ENCODE measurements at places on chromosomes 3 and 15. TPM values are rescaled to one million over a fixed set of nuclear protein-coding genes. Genes with fewer than 3 reads are reported as not detected.

GRCh38 chr15:43527016-43527801, 9.8 kb downstream of the MAP1A start:
- DNase-seq, result no peak
- H3K27me3 ChIP-seq, result no peaks in the 10 kb centered on the region
- H3K4me1 ChIP-seq, result peaks cover 6% of the 10 kb centered on the region
- H3K27ac ChIP-seq, result no peak overlapping the region
- no peak overlapping the region for H3K4me3 ChIP-seq
- H3K36me3 ChIP-seq, result no peaks in the 10 kb centered on the region

DNA sequence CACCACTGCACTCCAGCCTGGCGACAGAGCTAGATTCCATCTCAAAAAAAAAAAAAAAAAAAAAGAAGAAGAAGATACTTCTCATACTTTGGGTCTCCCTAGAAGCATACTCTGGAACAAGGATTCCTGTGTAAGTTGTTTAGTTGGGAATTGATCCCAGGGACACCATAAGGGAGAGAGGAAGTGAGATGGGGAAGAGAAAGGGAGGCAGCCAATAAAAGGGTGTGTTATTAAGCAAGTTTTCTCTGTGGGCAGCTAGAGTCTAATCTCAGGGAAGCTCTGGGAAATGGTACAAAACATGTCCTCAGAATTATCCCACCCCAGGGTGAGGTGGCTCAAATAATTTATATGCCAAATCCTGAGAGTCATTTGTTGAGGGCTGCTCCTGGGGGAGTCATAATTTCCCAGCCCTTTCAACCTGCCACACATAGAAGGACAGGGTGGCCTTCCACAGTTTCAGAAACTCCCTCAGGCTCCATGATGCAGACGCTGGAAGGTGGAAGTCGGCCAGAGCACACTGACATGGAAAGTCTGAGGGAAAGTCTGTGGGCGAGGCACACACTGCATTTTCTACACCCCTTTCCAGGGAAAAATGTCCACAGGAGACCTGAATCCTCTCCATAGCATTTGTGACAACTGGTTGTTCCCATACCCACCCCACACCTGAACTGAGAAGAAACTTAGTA, 86.4 kb upstream of the SLC4A7 start:
- DNase-seq, result no peak
- no peak overlapping the region for H3K27ac ChIP-seq
- H3K27me3 ChIP-seq, result no peaks in the 10 kb centered on the region
- no peaks in the 10 kb centered on the region for H3K36me3 ChIP-seq
- H3K4me3 ChIP-seq, result no peak overlapping the region

- H3K36me3 ChIP-seq, result peaks cover 72% of the 10 kb centered on the region
- H3K4me3 ChIP-seq, result no peak overlapping the region
- no peak for DNase-seq
Measured at GRCh38 chr15:70048578-70049514, 48.9 kb downstream of the TLE3 start.

DNA sequence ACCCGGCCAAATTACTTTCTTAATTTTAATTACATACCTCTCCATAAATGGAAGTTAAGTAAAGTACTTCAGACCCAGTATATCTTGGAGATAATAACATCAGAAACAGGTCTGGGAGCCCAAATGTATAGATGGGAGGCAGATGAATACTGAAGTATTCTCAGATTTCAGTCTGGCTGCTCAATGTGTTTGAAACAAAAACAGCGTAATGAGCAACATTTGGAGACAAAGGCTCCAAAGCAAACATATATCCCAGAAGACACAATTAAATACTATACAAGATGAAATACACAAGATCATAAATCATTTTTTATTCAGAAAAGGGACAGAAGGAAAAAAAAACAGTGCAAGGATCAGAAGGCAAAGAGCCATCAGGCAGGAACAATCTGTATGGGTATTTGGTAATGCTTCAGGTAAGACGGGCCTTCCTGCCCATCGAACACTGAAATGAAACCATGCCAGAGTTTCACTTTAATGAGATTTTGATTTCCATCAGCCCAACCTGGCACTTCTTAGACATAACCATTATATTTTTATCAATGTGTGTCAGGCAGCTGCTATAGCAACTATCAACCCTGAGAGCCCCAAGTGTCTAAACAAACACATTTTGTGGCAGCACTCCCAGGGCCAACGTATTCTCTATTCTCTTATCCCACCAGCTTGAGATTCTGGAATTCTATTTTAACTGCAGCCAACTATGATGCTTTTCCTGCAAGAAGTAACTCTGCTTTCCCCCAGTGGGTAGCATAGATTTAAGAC, 210.8 kb downstream of the STT3B start:
- no peaks in the 10 kb centered on the region for H3K36me3 ChIP-seq
- no peaks in the 10 kb centered on the region for H3K4me1 ChIP-seq
- no peaks in the 10 kb centered on the region for H3K27me3 ChIP-seq
- H3K27ac ChIP-seq, result no peak overlapping the region

- no peak overlapping the region for H3K27ac ChIP-seq
- H3K4me1 ChIP-seq, result no peaks in the 10 kb centered on the region
- H3K4me3 ChIP-seq, result no peak overlapping the region
- no peak for DNase-seq
Measured at GRCh38 chr15:67700023-67700422, 125.3 kb upstream of the SKOR1 start.

ANKRD34C gene
- 0.01 TPM for polyA plus RNA-seq

TM4SF18 gene
- polyA plus RNA-seq, result 0.27 TPM

MGLL gene
- polyA plus RNA-seq, result 24.7 TPM

- no peaks in the 10 kb centered on the region for H3K4me1 ChIP-seq
- H3K27ac ChIP-seq, result no peak overlapping the region
- no peak for DNase-seq
- no peak overlapping the region for H3K4me3 ChIP-seq
- no peaks in the 10 kb centered on the region for H3K27me3 ChIP-seq
Measured at GRCh38 chr3:63124090-63124489, 154.0 kb upstream of the SYNPR start.

SYNM gene
- 2.9 TPM for polyA plus RNA-seq

DNA sequence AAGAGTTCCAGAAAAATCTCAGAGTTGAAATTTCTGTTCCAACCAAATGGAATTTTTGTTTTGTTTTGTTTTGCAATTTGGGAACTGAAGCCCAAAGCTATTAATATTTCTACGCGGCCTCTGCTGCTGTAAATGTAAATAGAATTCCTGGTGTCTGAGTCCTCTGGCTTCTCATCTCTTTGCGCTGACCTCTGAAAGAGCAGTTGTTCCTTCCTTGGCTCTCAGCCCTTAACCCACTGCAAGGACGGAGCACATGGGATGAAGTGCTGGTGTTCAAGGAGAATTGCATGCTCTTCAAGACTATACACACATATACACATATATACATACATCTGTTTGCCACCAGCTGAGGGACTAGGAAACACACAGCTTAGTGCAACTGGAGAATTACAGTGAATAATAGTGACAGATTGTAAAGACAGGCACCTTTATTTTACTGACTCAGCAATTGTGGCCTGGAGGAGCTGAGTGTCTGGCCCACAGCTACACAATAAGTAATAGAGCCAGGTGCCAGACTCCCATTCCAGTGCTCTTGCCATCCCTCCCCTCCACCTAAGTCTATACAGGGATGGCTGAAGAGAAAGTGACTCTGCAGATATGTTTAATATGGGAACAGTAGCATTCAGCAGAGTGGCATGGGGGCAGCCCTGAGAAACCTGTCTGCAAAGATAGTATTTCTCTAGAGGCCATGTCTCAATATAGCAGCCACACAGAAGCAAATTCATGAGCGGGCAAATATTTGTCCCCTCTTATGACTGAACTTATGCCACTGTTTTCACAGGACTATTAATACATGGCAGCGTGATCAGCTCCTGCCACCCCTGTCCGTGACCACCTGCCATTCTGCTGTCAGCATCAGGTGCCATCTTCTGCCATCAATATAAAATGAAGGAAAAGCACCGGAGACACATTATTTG, 42.3 kb downstream of the NEK10 start:
- DNase-seq, result no peak
- H3K4me1 ChIP-seq, result no peaks in the 10 kb centered on the region
- no peaks in the 10 kb centered on the region for H3K36me3 ChIP-seq
- H3K27me3 ChIP-seq, result no peaks in the 10 kb centered on the region

DNA sequence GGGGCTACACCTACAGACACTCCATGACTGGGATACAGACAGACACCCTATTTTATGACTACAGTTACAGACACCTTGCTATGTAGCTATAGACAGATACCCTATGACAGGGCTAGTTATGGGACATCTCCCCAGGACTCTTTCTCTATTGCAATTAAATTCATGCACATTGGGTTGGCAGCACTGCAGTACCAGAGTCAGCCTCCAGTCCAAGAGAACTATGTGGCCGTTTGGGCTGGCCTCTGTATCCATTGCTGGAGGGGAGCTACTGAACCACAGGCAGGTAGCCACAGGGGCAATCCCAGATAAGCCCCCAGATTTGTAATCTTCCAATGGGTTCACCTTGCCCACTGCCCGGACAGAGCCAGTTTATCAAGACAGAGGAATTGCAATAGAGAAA, 108.4 kb upstream of the SPATA16 start:
- no peaks in the 10 kb centered on the region for H3K27me3 ChIP-seq
- H3K36me3 ChIP-seq, result no peaks in the 10 kb centered on the region
- H3K4me1 ChIP-seq, result no peaks in the 10 kb centered on the region
- H3K27ac ChIP-seq, result no peak overlapping the region
- no peak for DNase-seq

DNA sequence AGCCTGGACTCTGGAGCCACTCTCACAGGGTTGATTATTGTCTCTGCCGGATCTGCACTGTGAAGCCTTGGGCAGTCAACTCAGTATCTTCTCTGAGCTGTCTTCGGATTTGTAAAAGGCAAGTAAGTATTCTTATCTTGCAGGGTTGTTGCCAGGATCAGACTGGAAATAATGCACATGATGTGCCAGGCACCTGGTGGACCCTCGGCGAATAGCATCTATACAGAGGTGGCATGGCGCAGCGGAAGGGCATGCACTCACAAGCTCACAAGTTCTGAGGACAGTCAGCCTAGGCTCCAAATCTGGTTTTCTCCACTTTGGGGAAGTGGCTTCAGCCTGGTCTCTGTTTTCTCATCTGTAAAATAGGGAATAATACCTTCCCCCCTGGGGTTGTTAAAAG, 113.9 kb downstream of the SRGAP3 start:
- no peaks in the 10 kb centered on the region for H3K36me3 ChIP-seq
- H3K27me3 ChIP-seq, result no peaks in the 10 kb centered on the region
- H3K27ac ChIP-seq, result no peak overlapping the region
- no peaks in the 10 kb centered on the region for H3K4me1 ChIP-seq
- no peak overlapping the region for H3K4me3 ChIP-seq

SNTN gene
- polyA plus RNA-seq, result not detected

HESX1 gene
- polyA plus RNA-seq, result 1.3 TPM

- H3K4me3 ChIP-seq, result no peak overlapping the region
- H3K36me3 ChIP-seq, result no peaks in the 10 kb centered on the region
- H3K4me1 ChIP-seq, result no peaks in the 10 kb centered on the region
- no peak overlapping the region for H3K27ac ChIP-seq
- peak; percentile 64 for DNase-seq
Measured at GRCh38 chr3:138479438-138479863, 45.0 kb downstream of the ESYT3 start.

GRCh38 chr3:179324270-179324754, 1.5 kb downstream of the ZNF639 start:
- no peak overlapping the region for H3K27ac ChIP-seq
- DNase-seq, result peak; percentile 30
- peaks cover 2% of the 10 kb centered on the region for H3K36me3 ChIP-seq
- H3K27me3 ChIP-seq, result no peaks in the 10 kb centered on the region
- H3K4me3 ChIP-seq, result no peak overlapping the region

DNA sequence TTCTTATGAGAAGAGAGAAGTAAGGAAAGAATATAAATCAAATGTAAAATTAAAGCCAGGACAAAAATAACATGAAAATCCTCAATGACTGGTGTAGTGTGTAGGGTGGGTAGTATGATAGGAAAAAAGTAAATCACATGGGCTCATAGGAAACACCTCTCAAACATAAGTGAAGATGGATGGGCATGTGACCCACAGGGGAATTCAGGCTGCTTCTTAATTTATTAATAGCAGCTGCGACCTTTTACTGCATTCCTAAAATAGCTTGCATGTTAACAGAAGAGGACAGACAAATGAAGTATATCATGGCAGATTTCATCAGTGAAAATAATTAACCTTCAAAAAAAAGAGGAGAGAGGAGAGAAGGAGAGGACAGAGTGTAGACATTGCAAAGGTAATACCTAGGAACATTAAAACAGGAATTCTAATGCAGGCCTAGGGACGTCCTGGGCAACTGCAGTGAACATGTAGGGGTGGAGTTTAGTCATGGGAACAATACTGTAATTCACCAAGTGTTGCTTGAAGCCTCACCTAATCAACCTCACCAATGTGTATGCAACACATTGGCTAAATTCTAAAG, 132.9 kb downstream of the KCNMB2 start:
- H3K36me3 ChIP-seq, result no peaks in the 10 kb centered on the region
- no peaks in the 10 kb centered on the region for H3K27me3 ChIP-seq
- H3K4me3 ChIP-seq, result no peak overlapping the region
- no peak overlapping the region for H3K27ac ChIP-seq
- DNase-seq, result no peak
- no peaks in the 10 kb centered on the region for H3K4me1 ChIP-seq

CCNL1 gene
- 96.7 TPM for polyA plus RNA-seq

GOLGA8Q gene
- polyA plus RNA-seq, result 0.21 TPM

- no peak for DNase-seq
- no peaks in the 10 kb centered on the region for H3K36me3 ChIP-seq
- no peaks in the 10 kb centered on the region for H3K27me3 ChIP-seq
- H3K4me3 ChIP-seq, result no peak overlapping the region
- peaks cover 4% of the 10 kb centered on the region for H3K4me1 ChIP-seq
Measured at GRCh38 chr15:62103431-62103830, 36.7 kb downstream of the C2CD4A start.

- H3K4me1 ChIP-seq, result no peaks in the 10 kb centered on the region
- H3K27me3 ChIP-seq, result no peaks in the 10 kb centered on the region
- H3K36me3 ChIP-seq, result no peaks in the 10 kb centered on the region
Measured at GRCh38 chr15:58539548-58539947, 107.8 kb downstream of the LIPC start.

LTK gene
- polyA plus RNA-seq, result 68.4 TPM

- DNase-seq, result no peak
- no peaks in the 10 kb centered on the region for H3K27me3 ChIP-seq
- no peak overlapping the region for H3K27ac ChIP-seq
- no peak overlapping the region for H3K4me3 ChIP-seq
- no peaks in the 10 kb centered on the region for H3K4me1 ChIP-seq
Measured at GRCh38 chr15:74531144-74531811, 9.7 kb upstream of the ARID3B start.

GRCh38 chr3:10602769-10603768, 97.7 kb upstream of the ATP2B2 start:
- no peak overlapping the region for H3K4me3 ChIP-seq
- H3K36me3 ChIP-seq, result no peaks in the 10 kb centered on the region
- no peaks in the 10 kb centered on the region for H3K4me1 ChIP-seq
- DNase-seq, result peak; percentile 2
- H3K27me3 ChIP-seq, result no peaks in the 10 kb centered on the region
- no peak overlapping the region for H3K27ac ChIP-seq

- H3K27me3 ChIP-seq, result no peaks in the 10 kb centered on the region
- H3K4me3 ChIP-seq, result no peak overlapping the region
- no peak overlapping the region for H3K27ac ChIP-seq
- no peaks in the 10 kb centered on the region for H3K36me3 ChIP-seq
- no peaks in the 10 kb centered on the region for H3K4me1 ChIP-seq
Measured at GRCh38 chr3:5583920-5584319, 396.4 kb downstream of the EDEM1 start.

GRCh38 chr3:144809380-144809779, 837.8 kb downstream of the DIPK2A start:
- H3K4me1 ChIP-seq, result no peaks in the 10 kb centered on the region
- no peak overlapping the region for H3K27ac ChIP-seq

GRCh38 chr3:25155652-25156471, 272.2 kb upstream of the RARB start:
- H3K4me3 ChIP-seq, result no peak overlapping the region

- no peak overlapping the region for H3K27ac ChIP-seq
- H3K27me3 ChIP-seq, result no peaks in the 10 kb centered on the region
- no peak overlapping the region for H3K4me3 ChIP-seq
- no peaks in the 10 kb centered on the region for H3K36me3 ChIP-seq
- H3K4me1 ChIP-seq, result no peaks in the 10 kb centered on the region
Measured at GRCh38 chr3:168877899-168878298, 782.2 kb upstream of the GOLIM4 start.
